T-helper 17 cell (primary cell): ENCODE measurements at places on chromosomes 6 and 20. TPM values are rescaled to one million over a fixed set of nuclear protein-coding genes. Genes with fewer than 3 reads are reported as not detected.

Gene KIFC1
- 1.3 TPM for total RNA-seq

Gene MOG
- not detected for total RNA-seq

Gene SEL1L2
- not detected for total RNA-seq

Gene RAB44
- 0.77 TPM for total RNA-seq

Gene LKAAEAR1
- total RNA-seq, result not detected

Gene LY86
- 0.73 TPM for total RNA-seq

Gene BPIFA1
- not detected for total RNA-seq

Gene EYA2
- total RNA-seq, result 0.22 TPM

Gene SLCO4A1
- total RNA-seq, result 1.9 TPM

Gene SLC17A4
- total RNA-seq, result not detected

Gene DNAH8
- 0.05 TPM for total RNA-seq

Gene BMP5
- not detected for total RNA-seq

Gene ENPP5
- total RNA-seq, result 0.16 TPM

Gene AFG1L
- 4.8 TPM for total RNA-seq

Gene TNFRSF6B
- not detected for total RNA-seq

Gene TTLL9
- total RNA-seq, result not detected

Gene COL21A1
- not detected for total RNA-seq

Gene CD109
- total RNA-seq, result 0.83 TPM

Gene IL17A
- total RNA-seq, result 0.50 TPM
